ENCODE measurements at places on chromosomes 1 and 21.

- no peak for DNase-seq
Measured at GRCh38 chr1:223750730-223751570, 38.6 kb downstream of the CAPN2 start.

DNA sequence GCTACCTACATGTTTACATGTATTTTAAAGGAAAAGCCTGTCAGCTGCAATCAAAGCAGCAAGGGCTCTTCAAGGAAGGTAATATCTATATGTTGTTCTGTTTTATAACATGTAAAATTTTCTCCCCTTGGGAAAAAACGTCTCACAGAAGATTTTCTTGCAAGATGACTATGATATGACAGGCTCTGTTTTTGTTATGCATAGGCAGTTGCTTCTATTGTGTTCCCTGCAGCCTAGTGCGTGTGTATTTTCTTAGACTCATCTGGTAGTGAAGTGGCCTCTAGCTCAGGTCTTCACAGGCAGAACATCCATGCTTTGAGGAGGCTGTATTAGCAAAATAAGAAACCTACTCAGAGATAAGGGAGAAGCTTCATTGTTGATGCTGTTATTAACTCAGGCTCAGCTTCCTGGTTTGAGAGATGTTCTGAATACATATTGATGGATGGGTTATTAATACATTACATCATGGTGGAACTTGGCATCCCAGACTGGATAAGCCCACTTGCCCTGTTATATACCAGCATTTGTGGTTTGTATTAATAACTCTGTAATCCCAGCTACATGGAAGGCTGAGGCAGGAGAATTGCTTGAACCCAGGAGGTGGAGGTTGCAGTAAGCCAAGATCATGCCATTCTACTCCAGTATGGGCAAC is 35.8 kb downstream of the LAMC1 start:
- DNase-seq: no peak

GRCh38 chr1:8831340-8831739 is 13.9 kb upstream of the RERE start:
- DNase-seq: no peak

GRCh38 chr1:25802915-25803314 is 2.9 kb downstream of the SELENON start:
- no peak for DNase-seq

DNA sequence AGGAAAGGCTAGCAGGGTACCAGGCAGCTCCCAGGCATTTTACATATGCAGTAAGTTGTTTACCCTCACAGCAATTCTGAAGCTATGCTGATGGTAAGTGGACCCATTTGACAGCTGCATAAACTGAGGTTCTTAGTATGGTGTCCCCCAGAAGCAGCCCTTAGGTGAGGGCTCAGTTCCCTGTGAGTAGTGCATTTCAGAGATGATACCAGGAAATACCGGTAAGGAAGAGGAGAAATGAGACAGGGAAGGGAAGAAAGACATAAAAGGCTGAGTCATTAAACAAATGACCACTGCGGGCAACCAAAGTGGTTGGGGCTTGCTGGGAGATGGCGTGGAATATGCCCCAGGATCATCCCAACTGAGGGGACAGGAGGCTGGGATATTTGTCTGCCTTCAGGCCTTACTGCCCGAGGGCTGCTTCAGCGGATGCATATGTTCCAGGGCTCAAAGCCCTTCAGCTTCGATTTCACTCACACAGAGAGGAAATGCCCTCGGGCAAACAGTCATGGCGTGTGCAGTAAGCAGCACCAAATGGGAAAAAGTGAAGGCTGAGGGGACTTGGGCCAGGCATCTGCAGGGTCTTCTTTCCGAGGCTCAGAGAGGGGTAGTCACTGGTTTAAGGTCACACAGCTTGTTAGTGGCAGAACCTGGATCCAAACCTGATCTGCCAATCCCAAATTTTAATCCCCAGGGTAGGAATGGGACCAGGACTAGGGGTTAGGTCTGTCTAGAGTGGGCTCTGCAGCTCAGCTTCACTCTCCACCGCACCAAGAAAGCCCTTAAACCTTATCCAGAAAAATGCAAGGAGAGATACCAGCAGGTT is 133.7 kb upstream of the RUNX3 start:
- no peak for DNase-seq

GRCh38 chr1:156368889-156369684 is at the start of gene RHBG:
Gene RHBG (plus strand): TSS chr1:156369211. CDS start chr1:156369250, 39 bp downstream.
- DNase-seq: no peak

DNA sequence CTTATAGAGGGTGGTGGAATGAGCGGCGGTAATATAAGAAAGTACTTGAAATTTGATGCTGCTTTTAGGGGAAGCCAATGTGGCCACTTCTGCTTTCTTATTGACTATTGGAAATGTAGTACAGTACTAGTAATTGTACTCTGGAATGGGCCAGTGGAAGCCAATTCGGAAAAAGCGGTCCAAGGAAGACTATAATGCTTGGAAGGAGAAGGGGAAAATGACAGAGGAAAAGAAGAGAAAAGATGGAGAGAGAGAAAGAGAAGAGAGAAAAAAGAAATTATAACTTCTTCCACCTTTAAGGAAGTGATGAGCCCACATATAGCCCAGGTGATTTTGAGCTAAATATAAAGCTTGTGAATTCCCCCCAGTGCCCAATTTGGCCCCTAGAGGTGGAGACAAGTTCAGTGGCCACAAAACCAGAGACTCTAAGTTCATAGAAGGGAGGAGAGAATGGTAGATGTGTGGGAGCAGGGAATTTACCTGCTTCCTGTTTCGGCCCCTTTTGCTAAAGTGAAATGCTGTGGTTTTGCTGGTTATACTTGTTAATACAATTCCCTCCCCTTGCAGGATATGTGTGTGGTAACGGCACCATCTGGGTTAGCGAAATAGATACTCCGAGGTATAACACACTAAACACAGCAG is 35.7 kb upstream of the DUSP10 start:
- no peak for DNase-seq

- no peak for DNase-seq
Measured at GRCh38 chr1:227136210-227136820, 182.0 kb downstream of the CDC42BPA start.

GRCh38 chr1:246051909-246052518 is 455.1 kb downstream of the SMYD3 start:
- no peak for DNase-seq

DNA sequence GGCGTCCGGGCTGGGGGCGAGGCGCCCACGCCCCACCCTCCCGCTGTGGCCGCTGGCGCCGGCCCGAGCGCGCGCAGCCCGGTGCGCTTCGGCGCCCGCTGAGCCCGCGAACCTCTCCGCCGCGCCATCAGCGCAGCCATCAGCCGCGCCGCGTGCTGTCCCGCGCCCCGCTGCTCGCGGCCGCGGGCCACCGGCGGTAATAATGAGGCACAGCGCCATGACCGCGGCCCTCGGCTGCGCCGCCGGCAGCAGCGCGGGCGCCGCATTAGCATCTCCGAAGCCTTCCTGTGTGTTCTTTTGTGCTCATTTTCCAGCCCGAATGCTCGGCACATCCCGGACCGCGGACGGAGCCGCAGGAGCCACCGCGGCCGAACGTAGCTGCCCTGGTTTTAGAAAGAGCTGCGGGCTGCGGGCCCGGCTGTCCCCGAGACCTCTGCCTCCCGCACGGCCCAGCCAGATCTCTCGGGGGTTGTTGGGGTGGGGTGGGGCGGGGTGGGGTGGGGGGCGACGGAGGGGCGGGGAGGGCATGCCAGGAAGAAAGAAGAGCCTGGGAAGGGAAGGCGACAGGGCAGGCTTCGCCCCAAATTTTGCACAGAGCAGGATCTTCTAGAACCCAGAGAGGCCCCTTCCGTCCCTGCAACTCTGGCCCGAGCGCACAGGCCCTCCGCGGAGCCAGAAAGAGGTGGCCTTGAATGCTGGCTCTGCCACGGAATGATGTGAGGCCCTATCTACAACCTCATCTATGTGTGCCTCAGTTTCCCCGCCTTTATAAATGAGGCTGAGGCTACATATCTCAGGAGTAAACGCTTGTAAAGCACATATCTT is 55.3 kb downstream of the RRAGC start:
- DNase-seq: no peak

GRCh38 chr1:222461941-222462340 is 86.0 kb downstream of the HHIPL2 start:
- DNase-seq: no peak

- DNase-seq: no peak
Measured at GRCh38 chr1:247434005-247434404, 18.0 kb downstream of the NLRP3 start.

DNA sequence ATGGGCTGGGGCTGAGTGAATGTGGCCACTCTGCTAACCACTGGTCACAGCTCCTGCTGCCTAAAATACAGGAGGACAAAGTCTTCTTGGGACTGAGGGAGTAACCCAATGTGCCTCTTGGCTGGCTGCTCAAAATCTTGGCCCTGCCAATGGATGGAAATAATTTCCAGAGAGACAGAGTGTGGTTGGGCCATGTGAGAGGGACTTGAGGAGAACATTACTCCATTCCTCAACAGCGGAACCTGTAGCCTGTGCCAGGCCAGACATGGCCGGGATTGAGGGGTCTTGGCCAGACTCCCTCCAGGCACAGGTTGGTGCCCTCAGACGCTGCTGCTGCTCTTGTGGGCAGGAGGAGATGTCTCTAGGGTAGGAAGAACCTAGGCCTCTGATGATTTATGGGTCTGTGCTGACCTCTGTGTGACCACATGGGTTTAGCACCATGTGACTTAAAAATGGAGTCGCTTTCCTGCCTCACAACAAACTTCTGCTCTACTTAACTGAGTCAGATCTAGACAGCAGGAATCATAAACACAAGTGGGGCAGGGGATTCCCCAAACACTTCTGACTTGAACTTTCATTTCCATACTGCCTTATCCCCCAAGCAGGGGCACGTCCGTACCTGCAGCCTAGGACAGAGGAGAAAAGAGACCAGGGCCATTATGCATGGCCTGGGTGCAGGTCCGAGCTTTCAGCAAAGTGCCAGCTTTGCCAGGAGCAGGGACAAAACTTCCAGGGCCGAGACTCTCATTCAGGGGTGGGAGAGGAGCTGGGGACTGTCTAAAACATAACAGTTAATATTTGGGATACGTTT is 79.2 kb downstream of the CD34 start:
- no peak for DNase-seq

DNA sequence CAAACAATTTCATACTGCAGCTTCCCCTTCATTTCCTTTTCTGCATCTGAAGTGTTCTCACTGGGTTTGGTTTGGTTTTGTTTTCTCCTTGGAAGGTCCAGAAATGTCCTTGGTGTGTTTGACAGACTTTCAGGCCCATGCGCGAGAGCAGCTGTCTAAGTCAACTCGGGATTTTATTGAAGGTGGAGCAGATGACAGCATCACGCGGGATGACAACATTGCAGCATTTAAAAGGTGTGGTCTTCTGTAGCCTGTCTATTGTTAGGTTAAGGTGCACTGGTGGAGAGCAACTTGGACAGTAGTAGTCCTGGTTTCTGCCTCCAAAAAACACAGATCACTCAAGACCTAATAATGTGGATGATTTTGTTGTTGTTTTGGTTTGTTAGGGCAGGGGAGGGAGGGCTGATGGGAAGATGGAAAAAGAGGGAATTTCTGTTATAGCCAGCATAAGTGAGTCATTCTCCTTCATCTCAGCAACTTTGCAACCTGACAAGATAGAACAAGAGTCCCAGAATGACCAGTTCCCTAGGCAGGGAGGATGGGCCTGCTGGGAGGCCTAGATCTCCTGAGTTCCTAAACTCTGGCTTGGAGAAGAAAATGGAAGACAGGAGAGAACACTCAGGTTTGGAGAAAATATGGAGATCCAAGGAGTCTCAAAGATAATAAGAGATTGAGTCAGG is 12.5 kb downstream of the HAO2 start:
- no peak for DNase-seq

DNA sequence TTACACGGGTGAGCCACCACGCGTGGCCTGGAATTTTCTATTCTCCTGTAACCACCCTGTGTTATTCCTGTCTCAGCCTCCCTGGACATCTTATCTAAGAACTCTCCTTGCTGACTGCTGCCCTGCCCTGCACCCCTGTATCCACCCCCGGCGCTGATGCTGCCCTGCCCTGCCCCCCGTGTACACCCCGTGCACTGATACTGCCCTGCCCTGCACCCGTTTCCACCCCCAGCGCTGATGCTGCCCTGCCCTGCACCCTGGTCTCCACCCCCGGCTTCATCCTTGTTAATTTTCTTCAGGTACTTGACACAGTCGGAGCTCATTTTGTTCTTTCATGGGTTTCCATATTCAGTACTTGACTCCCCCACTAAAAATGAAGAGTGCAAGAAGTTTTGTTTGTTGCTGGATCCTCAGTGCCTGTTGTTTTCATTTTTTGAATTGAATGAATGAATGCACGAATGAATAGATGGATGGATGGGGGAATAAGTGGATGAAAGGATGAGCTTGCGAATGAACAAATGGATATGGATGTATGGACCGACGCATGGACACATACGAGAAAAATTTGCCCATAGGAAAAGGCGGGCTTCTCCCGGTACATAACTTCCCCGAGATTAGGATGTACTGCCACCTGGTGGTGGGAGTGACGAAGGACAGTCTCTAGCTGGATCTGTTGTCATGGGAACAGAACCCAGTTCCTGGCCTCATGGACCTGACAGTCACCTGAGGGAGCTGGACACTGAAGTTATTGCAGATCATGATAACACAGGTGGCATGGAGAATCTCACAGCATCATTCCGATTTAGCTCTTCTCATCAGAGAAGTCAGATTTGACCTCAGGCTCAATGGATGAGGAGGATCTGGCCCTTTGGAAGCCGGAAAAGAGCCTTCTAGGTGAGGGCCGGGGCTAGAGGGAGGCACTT is 14.9 kb downstream of the AADACL4 start:
- no peak for DNase-seq

- no peak for DNase-seq
Measured at GRCh38 chr1:185537596-185537995, 196.6 kb upstream of the HMCN1 start.

- DNase-seq: no peak
Measured at GRCh38 chr1:111745675-111746613, 6.7 kb upstream of the INKA2 start.

DNA sequence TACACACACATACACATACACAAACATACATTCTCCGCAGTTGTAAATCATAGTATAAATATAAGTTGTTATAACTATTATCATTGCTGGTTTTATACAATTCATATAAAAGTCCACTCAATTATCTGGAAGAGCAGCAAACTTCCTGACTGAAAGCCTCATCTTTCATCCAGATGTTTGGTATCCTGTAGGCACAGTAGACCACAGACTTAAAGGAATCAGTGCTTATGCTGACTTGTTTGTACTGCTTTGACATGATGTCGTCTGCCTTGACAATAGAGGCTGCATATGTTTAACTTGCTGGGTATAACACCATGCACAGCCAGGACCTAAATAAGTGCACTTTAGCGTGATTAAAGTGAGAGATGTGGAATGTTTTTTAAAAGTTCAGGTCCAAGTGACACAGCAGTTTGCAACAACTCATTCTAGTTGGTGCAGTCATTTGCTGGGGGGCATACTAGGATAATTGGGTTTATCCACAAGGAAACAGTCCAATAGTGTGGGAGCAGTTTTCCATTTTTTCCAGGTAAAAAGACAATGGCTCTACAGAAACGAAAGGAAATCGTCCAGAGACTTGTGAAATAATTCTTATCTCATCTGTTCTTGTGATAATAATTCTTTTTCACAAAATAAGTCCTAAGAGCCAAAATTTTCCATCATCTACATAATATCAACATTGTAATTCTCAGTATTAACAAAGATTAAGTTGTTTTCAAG is 110.3 kb upstream of the TSPAN2 start:
- DNase-seq: no peak

Measured in anterior cingulate cortex (tissue), 58 donors.